ENCODE measurements at places on chromosomes 3 and 15.

DNA sequence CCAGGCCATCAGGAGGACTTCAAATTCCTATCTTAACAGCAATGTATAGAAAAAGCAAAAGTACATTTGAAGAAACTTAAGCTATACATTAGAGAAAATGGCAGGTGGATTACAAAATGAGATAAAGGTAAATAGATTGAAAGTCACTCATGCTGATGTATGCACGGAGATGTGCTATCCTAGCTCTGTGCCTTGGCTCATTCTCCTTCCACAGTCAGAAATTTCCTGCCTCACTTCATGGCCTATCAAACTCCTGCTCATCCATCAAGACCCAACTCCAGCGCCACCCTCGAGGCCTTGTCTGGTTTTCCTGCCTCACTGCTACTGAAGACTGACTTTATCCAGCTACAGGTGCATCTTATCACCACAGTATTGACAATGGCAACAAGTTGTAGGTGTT is 72.9 kb downstream of the NSMCE3 start:
- no peak for DNase-seq

DNA sequence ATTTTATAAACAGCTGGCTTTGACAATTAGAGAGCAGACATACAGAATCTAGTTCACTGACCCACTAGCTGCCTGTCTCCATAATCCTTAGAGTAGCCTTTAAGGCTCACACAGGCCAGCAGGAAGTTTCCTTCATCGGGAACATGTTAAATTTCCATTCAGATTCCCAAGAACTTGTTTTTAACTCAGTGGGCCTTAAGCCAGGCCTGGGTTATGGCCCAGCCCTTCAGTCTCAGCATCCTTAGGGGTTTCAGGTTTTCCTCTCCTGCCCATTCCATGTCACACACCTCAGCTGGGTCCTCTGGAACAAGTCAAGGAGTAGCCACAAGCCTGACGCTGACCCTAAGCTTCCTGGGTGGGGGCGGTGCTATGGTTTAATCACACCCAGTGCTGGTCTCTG is 15.0 kb downstream of the CDAN1 start:
- no peak for DNase-seq

- DNase-seq, result no peak
Observed at GRCh38 chr3:53856964-53857363, 10.6 kb downstream of the IL17RB start.

DNA sequence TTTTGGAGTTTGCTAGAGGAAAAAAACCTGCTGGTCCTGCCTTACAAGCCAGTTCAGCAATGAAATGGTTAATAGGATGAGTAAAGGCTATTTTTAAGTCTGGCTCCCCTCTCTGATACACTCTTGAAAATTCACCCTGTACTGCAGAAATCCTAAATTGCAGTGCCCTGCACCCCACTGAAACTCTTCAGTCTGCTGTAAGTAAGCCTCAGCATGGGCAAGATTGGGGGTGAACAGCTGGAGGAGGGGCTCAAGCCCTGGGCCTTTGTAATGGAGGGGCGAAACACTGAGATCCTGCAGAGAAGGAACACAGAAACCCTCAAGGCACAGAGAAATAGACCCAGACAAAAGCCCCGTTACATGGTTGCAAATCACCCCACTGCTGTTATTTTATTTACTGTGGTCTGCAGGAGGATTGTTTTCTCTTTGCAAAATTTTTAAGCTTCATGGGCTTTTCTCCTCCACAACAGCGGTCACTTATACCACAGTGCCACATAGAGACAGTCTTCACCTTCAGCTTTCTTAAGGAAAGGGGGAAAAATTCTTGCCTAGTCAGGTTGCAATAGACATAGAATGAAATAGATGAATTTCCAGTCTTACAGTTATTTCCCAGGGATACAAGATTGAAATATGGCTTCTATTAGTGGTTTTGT is 45.0 kb downstream of the SOX2 start:
- no peak for DNase-seq

GRCh38 chr15:51212909-51213308 is 118.2 kb upstream of the TNFAIP8L3 start:
- no peak for DNase-seq

DNA sequence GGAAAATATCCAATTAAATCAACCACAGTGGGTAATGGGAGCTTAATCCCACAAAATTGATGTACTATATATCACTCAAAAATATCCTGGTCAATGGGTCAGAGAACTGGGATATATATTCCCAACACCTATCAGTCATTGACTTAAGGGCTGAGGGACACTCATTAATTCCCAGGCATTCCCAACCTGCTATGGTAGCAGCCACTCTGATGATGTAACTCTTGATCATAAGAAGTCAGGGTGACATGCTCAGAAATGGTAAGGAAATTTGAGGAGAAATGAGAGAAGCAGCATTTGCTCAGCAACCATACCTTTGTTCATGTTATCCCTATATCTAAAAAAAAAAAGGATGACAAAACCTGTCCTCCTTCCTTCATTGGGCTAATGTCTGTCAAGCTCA is 3.1 kb upstream of the PLOD2 start:
- no peak for DNase-seq

DNA sequence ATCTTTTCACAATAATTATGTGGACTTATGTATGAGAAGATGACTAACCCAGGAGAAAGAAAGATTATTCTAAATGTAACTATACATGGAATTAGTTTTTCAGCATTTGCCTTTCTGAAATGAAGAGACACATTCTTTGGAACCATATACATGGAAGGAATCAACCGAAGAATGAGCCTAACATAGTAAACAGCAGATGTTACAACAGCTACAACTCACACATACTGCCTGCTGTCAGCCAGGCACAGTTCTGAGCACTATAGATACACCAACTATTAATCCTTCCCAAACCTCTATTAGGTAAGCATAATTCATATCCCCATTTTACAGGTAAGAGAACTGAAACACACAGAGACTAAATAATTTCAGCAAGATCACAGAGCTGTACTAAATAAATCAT is 840.0 kb downstream of the ROBO1 start:
- no peak for DNase-seq

DNA sequence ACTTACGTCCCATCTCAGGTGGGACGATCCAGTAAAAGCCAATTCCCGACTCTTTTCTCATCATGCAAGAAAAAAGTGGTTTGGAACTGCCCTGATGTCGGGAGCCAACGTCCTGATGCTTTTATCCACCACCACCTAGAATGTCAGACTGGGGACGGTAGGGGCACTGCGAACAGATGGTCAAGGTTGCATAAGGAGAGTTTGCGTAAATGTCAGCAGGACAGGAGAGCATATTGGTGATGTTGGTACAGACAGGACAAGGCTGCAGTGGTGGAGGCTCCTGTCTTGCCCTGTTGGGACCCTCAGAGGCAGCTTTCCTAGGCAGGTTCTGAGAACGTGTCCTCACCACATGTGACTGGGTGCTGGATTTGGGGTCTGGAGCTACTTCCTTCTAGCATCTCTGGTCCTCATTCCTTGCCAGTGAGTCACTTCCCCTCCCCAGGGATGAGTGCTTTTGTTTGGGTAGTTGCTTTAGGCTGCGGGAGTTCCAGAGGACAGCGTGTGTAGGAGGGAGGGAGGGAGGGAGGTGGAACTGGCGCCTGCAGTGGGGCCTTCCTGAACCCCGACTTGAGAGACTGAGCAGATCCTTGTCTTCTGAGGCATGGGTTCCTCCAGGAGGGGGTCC is 21.0 kb downstream of the THSD4 start:
- DNase-seq, result no peak

GRCh38 chr3:134606033-134607025 is 44.5 kb downstream of the KY start:
- no peak for DNase-seq

Measured in stimulated activated CD4-positive, alpha-beta T cell treated with anti-CD3 and anti-CD28 coated beads, TNF-alpha, amount 100 ng/mL, for 4 hours (primary cell).